ENCODE measurements at places on chromosomes 12 and 14. TPM values are rescaled to one million over a fixed set of nuclear protein-coding genes. Genes with fewer than 3 reads are reported as not detected.

PTPRO gene
- total RNA-seq = 21.4 TPM

KRT4 gene
- total RNA-seq = 6.4 TPM

GALNT8 gene
- total RNA-seq = 0.77 TPM

SMIM41 gene
- total RNA-seq = 4.3 TPM

CDKN3 gene
- total RNA-seq = 1.9 TPM

MIPOL1 gene
- 12.1 TPM for total RNA-seq

TAS2R14 gene
- 1.2 TPM for total RNA-seq

EML1 gene
- total RNA-seq = 34.5 TPM

MYRFL gene
- total RNA-seq = not detected

VRTN gene
- not detected for total RNA-seq

IFI27L1 gene
- total RNA-seq = 10.9 TPM

TCTN1 gene
- 40.1 TPM for total RNA-seq

MSI1 gene
- 0.44 TPM for total RNA-seq

OR11H12 gene
- total RNA-seq = not detected

LRP1-AS gene
- not detected for total RNA-seq

STAB2 gene
- total RNA-seq = 1.4 TPM

C1QL4 gene
- total RNA-seq = not detected

OSGEP gene
- total RNA-seq = 32.6 TPM

RBP5 gene
- total RNA-seq = 1.1 TPM
